Activated CD4-positive, alpha-beta T cell treated with anti-CD3 and anti-CD28 coated beads, Interleukin-2, Interleukin-6, amounts not matched to agents 100 ng/mL and 50 ng/mL, durations not matched to agents 16 hours and 8 hours (primary cell): ENCODE measurements at places on chromosomes 6 and 20.

GRCh38 chr6:44527181-44527580, 139.7 kb downstream of the CDC5L start:
- peak; percentile 44 for DNase-seq

- DNase-seq: no peak
Measured at GRCh38 chr6:122268394-122268793, 131.1 kb upstream of the HSF2 start.

DNA sequence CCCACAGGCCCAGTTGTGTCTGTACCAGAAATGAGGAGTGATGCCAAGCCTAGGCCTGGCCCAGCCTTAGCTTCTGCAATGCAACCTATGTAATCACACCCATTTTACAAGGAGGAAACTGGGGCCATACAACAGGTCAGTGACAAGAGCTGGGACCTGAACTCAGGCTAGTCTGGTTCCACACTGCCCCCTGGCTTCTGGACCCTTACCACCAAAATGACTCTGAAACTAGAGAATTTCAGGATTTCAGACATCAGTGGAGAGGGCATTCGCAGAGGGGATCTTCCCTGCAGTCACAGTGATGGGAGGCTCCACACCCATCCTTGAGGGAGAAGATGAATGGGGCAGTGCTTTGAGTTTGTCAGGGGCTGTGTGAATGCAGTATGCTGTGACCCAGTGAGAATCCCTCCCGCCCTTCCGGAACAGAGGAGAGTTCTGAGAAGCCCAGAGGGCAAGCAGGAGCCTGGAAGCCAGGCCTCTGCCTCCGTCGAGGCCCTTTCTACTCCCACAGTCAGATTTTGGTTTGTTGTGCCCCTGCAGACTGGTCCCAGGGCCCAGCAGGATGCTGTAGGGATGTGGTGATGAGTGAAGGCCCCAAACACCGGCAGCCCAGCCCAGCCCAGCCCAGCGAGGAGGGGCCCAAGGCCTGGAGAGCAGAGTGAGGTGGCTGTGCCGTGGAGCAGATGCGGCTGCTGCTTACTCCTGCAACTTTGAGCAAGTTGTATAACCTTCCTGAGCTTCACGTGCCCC, 48.1 kb upstream of the MYL9 start:
- no peak for DNase-seq

DNA sequence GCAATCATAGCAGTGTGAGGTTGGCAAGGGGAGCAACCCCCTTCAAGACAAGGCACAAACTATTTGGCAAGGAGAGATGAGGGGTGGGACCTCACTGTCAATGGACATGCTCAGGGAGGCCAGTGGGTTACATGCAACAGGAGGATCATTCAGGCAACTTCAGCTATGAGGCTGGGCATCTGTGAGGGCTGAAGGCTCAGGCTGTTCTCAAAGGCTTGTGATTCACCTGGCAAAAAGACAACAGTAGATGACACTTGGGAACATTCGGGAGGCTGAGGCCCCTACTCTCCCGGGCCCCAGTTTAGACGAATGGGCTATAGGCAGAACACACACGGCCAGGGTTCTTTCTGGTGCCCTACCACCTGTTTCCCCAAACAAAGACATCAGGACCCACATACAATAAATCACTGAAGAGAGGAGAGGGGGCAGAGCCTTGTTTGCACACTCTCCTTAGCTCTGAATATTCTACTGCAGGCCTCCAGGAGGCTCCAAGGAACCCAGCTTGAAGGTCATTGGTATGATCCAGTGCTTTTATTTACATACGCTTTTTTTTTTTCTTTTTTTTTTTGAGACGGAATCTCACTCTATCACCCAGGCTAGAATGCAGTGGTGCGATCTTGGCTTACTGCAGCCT, 7.9 kb downstream of the TUBB start:
- DNase-seq: no peak

DNA sequence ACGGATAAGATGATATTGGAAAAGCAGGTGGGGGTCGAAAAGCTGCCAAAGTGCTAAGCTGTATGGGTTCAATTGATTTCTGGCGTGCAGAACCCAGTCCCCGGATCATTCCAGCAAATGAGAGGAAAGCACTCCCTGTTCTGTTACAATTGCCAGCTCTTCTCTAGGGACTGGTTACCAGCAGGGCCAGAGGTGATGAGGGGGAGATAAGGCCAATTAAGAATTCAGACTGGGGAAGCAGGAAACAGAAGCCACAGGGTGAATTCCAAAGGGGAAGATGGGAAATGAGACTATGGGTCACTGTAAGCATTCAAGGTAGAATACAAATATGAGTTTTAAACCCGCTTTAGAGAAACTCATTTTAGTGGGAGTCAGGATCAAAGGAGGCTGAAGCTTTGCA, 349.4 kb upstream of the MAP3K7 start:
- DNase-seq: no peak

GRCh38 chr6:25052181-25052580, 116.4 kb upstream of the RIPOR2 start:
- DNase-seq: no peak

DNA sequence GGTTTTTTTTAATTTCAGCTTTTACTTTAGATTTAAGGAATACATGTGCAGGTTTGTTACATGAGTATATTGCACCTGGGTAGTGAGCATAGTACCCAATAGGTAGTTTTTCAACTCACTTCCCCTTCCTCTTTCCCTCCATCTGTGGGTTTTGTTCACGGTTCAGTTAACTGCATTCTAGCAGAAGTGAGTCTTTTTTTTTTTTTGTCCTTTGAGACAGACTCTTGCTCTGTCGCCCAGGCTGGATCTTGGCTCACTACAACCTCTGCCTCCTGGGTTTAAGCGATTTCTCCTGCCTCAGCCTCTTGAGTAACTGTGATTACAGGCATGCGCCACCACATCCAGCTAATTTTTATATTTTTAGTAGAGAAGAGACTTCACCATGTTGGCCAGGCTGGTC, 8.7 kb downstream of the UBR2 start:
- DNase-seq: no peak

DNA sequence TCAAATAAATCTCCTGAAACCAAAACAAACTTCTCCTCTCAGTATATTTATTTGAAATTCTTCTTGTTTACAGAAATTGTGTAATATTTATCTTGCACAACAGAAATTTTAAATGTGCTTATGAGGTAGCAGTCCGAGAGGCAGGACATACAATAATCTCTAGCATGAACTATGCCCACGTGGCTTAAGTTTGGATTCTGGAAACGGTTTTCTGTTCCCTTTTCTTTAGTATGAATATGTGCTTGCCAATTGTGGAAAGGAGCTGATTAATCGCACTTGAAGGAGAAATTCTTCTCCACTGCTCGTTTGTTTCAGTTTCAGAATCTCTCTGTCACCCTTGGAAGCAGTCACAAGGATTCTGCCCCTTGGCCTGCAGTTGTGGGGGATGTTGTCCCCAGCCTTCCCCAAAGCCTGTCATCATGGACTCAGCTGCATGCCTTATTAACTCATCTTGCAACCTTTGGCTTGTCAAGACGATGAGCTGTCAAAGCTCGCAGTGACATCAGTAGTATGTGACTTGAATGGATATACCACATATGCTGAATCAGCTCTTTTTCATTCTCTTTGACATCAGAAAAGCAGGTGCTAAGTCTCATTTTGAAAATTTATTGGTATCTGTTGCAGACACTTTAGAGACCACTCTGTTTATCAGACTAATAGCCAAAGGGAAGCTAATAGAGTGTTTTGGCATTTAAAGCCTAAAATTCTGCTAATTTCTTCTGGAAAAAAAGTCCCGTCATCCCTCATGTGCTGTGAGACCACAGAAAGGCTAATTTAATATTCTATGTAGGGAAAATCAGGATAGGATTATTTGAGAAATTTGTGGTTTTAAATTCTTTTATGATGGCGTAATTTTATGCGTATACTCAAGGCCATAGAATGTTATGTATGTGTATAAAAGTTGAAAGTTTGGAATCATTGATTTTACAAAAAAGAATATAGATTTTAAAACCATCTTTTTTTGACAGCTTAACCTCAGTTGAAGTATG, 186.8 kb downstream of the ARID1B start:
- DNase-seq: peak; percentile 64

GRCh38 chr6:1179571-1180459, 132.1 kb upstream of the FOXQ1 start:
- no peak for DNase-seq

- peak; percentile 49 for DNase-seq
Measured at GRCh38 chr20:63955281-63955826, 862 bp downstream of the UCKL1 start.

DNA sequence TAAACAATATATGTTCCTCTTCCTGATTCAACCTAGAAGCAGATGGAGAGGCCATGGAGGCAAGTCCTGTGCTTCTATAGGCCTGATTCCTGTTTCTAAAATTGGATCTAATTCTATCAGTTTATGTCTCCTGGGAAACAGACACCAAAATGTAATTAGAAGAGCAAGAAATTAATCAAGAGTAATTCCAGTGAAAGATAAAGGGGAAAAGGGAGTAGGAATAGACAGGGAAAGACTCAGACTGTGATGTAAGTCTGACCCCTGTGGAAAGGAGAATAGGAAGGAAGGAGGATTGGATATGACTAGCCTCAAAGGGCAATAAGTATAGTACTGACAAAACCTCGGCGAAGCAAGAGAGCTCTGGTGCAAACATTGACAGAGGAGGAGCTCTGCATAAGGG, 33.9 kb upstream of the FBXO30 start:
- no peak for DNase-seq
